Eye (tissue), 1 donor: ENCODE measurements at places on chromosomes 12 and 14.

GRCh38 chr12:131364903-131365820, 345.7 kb upstream of the SFSWAP start:
- DNase-seq, result no peak

DNA sequence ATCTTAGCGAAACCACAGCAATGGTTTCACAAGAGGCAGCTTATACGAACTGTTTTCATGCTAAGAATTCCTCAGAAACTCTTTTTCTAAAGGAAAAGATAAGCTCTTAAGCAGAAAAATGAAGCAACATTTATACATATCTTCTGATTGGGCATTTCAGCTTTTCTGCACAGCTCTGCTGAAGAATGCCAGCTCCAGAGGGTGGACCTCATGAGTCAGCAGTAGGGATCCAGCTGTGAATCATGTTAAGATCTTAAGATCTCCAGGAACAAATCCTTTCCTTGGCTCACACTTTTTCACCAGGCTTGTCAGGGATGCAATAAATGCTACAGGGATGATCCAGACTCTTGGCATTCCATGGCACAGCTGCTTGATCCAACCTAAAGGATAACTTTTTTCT, 477.1 kb upstream of the CCDC196 start:
- no peak for DNase-seq

DNA sequence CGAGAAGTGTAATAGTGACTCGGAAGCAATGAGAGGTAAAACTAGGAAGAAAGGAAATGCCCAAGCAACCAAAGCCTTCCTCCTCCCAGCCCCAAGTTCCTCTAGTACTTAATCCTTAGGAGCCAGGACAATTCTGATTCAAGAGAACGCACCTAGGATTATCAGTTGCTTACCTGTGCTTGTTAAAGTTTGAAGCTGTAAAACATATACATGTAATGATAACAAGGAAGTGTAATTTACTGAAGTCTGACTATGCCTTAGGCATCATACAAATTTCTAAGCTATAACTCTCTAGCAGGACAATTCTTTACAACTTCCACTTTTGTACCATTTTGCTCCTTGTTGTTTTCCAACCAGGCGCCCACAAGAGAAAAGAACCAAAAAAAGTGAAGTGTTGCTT, 92.8 kb upstream of the OSBPL8 start:
- no peak for DNase-seq

DNA sequence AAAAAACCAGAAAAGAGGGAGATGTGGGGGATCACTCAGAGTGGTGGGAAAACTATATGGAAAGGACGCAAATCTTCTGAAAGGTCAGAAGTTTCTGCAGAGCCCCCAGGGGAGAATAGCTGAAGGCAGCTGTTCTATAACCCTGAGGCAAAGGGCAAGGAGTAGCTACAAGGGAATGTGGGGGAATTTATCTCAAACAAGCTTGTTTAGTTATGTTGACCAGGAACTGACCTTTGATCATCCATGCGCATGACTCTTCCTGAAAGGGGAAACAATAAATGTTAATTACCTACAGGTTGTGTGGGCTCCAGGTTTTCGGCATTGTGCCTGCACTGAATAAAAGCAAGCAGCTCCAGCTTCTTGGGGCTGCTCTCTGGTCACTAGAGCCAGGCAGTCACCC, 968.5 kb downstream of the AACS start:
- DNase-seq, result peak; percentile 33

DNA sequence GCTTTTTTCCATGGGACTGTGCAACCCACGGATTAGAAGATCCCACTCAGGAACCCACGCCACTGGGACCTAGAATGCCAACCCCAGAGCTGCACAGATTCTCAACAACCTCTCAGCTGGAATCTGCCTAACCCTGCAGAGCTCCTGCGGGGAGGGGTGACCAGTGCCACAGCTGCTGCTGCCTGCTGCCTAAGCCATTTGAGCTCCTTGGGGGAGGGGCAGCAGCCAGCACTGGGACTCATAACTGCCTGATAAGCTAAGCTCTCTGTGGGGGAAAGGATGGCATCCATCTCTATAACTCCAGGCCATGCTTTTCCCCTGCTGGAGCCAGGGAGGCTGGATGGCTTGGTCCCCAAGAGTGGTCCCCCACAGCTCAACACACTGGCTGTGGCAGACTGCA, 182.8 kb downstream of the SLC5A8 start:
- peak; percentile 4 for DNase-seq
